ENCODE measurements at places on chromosomes 7 and 10.
A peak's percentile ranks its signal among the peaks of the same experiment; 100 is the strongest.

DNA sequence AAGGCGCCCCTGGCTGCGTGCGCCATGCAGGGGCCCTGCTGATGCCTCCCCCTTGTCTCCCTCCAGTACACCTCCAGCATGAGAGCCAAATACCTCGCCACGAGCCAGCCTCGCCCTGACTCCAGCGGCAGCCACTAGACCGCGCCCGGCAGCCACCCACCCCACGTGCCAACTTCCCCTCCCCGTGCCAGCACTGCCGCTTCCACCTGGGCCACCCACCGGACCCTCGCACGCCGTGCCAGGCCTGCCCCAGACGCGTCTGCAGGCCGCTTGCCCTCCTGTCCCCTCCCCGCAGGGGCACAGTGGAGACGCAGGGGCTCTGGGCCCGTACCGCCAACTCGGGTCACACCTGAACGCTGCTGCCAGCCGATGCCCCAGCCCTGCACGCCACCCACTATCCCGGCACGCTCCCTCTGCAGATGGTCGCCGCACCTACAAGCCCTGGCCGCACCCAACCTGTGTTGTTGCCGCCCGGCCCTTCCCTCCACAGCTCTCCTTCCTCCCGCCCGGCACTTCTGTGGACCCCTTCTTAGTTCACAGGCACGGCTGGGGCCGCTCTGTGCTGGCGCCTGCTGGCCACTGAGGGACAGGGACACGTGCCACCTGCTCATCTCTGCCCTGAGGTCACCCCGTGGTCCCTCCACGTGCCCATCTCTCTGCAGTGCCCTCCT lies 26.3 kb upstream of the AMZ1 start:
- DNase-seq = no peak
- no peaks in the 10 kb centered on the region for H3K4me1 ChIP-seq
- no peak overlapping the region for H3K4me3 ChIP-seq
- H3K27ac ChIP-seq = no peak overlapping the region
- no peaks in the 10 kb centered on the region for H3K27me3 ChIP-seq

- H3K27ac ChIP-seq = peak overlapping the region; percentile 65
- H3K4me3 ChIP-seq = peak overlapping the region; percentile 79
- no peaks in the 10 kb centered on the region for H3K27me3 ChIP-seq
- DNase-seq = peak; percentile 68
Measured at GRCh38 chr10:42783181-42783549, 570 bp downstream of the BMS1 start.

DNA sequence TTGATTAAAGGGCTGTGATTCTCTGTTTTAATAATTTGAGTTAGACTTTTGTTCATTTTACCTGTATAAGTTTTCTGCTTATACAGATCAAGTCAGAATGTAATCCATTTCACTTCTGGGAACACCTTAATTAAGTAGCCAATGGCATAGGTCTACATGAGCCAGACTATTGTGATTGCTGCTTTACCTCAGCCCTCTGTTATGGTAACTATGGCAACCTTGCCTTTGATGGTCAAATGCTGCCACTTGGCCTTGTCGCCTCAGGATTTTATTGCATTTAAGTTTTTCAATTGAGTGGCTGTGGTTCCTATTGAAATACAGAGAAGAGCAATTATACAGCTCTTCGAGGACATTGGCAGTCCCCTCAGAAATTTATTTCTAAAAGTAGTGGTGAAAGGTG lies 64.3 kb upstream of the TMEM106B start:
- no peak for DNase-seq
- no peaks in the 10 kb centered on the region for H3K36me3 ChIP-seq
- no peak overlapping the region for H3K27ac ChIP-seq
- no peaks in the 10 kb centered on the region for H3K27me3 ChIP-seq
- H3K4me3 ChIP-seq = no peak overlapping the region

GRCh38 chr7:103680161-103681144 lies 234.4 kb upstream of the SLC26A5 start:
- no peak overlapping the region for H3K4me3 ChIP-seq
- no peaks in the 10 kb centered on the region for H3K27me3 ChIP-seq
- no peak for DNase-seq

Data from PC-3 (cell line).